T-helper 17 cell (primary cell): ENCODE measurements at places on chromosomes 2 and 18. TPM values are rescaled to one million over a fixed set of nuclear protein-coding genes. Genes with fewer than 3 reads are reported as not detected.
A peak's percentile ranks its signal among the peaks of the same experiment; 100 is the strongest.

The PEX13 gene
- 10.8 TPM for total RNA-seq

DNA sequence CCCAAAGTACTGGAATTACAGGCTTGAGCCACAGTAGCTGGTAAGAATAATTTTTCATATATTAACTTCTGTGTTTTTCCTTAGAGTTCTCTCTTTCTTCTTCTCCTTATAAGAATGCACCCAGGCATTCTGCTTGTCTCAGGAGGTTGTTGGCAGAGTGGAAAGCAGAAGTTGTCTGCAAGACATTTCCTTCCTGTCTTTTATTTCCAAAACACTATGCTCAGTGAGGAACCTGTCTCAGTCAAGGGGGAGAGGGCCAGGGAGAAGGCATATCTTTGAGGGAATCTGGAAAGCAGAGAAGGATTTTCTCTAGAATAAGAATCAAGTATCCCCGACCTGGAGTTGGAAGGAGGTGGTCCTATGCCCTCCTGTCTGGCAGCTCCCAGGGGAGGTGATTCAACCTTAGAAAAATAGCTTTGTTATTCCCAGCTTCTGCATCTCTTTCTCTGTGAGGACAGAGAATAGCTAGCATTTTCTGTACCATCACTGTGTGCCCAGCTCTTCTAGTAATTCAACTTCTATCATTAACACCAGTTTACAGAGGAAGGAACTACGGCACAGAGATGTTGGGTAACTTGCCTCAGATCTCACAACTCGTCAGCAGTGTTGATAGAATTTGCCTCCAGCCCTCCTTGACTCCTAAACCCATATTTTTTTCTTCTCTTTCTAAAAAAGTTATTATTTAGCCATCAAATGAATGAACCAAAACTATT is 3.8 kb upstream of the LPIN2 start:
- peak overlapping the region; percentile 90 for H3K27ac ChIP-seq
- H3K27me3 ChIP-seq: no peaks in the 10 kb centered on the region
- peak overlapping the region; percentile 76 for H3K4me3 ChIP-seq
- no peak for DNase-seq
- H3K36me3 ChIP-seq: peaks cover 2% of the 10 kb centered on the region

GRCh38 chr2:238943338-238944067 is 95.6 kb downstream of the TWIST2 start:
- peaks cover 11% of the 10 kb centered on the region for H3K4me1 ChIP-seq
- H3K27me3 ChIP-seq: peaks cover 18% of the 10 kb centered on the region
- DNase-seq: no peak
- H3K27ac ChIP-seq: no peak overlapping the region
- H3K4me3 ChIP-seq: no peak overlapping the region
- H3K36me3 ChIP-seq: no peaks in the 10 kb centered on the region

GRCh38 chr18:55555395-55556027 is 32.5 kb downstream of the TCF4 start:
- H3K27me3 ChIP-seq: no peaks in the 10 kb centered on the region
- H3K27ac ChIP-seq: no peak overlapping the region
- no peak for DNase-seq
- H3K36me3 ChIP-seq: no peaks in the 10 kb centered on the region
- no peaks in the 10 kb centered on the region for H3K4me1 ChIP-seq

The FIGLA gene
- total RNA-seq: not detected

DNA sequence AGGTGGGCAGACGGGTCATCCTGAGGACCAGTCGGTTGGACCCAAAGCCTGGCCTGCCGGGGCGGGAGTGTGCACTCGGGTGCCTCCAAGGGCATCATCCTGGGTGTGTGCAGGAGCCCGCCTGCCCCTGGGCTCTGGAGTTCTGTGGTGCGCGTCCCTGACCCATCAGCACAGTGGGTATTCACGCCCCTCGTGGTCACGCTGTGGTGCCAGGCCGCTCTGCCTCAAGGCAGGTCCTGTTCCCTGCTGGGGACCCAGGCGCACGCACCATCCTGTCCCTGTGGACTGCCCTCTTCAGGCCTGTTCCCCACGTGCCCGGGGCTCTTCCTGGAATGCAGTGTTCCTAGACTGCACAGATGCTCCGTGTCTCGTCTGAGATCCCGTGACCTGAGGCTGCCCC is 14.3 kb upstream of the D2HGDH start:
- H3K4me3 ChIP-seq: no peak overlapping the region
- peaks cover 2% of the 10 kb centered on the region for H3K36me3 ChIP-seq

DNA sequence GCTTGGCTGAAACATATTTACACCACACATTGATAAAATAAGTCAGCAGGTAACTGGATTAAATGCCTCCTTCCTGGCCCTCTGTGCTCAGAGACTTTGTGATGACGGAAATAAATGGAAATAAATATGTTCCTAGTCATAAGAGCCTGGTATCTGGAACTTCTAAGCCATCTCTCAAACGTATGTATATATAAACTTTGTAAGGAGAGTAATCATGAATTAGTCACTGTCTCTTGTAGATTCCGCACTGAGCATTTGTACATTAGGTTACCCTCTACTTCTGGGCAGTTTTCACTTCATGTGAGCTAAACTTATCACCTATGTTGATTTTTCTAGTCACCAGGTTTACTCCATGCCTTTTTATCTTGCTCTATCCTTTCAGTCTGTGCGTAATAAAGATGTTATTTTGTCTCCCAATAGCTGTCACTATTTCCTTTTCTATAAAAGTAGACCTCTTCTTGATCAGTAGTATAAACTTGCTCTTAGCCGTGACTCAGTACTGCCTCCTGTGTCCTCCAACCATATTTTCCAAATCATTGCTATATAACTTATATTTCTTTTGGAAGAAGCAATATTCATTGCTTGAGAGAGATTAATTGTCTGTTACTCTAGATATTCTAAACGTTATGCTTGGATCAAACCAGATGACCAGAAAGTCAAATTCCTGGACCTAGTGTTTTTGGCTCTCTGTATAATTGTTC is 53.2 kb downstream of the FEZ2 start:
- no peak overlapping the region for H3K27ac ChIP-seq
- no peak overlapping the region for H3K4me3 ChIP-seq
- no peaks in the 10 kb centered on the region for H3K27me3 ChIP-seq
- H3K36me3 ChIP-seq: peaks cover 13% of the 10 kb centered on the region
- peaks cover 5% of the 10 kb centered on the region for H3K4me1 ChIP-seq

DNA sequence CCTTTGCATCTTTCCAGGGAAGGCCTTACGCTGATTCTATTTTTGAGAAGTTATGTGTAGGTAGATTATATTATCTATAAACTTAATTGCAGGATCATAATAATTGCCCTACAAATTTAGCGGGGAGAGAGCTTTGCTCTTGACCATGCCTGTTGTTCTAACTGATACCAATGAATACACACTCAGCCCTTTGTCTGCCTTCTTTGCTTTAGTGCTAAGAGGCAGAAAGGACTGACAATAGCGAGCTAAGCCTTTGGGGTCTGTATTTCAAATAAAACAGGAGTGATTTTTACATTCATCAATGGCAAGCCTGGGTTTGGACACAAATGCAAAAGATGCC is 115.3 kb upstream of the STON1 start:
- peak overlapping the region; percentile 92 for H3K27ac ChIP-seq
- peaks cover 34% of the 10 kb centered on the region for H3K4me1 ChIP-seq
- H3K4me3 ChIP-seq: no peak overlapping the region
- DNase-seq: no peak

DNA sequence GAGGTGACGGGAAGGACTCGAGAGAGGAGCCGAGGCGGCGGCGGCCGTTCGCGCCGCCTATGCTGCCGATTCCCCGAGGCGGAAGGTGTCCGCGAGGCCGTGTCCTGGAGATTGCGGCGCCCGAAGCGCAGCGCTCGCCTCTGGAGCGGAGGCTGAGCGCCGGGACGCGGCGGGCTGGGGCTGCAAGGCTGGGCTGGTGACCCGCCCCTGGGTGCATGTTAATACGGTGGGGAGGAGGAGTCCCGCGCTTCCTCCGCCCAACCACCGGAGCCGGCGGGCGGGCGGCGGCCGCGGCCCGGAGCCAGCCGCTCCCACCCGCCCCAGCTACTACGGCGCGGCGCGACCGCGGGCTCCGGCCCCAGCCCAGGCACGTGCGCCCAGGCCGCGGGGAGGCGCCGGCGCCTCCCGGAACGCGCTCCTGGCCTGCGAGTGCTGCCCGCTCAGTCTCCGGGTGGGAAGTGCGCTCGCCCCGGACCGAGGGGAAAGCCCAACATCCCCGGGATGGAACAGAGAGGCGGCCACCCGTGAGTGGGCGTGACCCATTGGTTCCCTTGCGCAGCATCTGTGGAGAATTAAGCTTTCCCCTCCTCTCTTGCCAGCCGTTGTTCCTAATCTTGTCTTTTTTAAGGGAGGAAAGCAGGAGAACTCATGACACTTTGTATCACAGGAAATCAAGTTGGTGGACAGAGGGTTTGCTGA is at the start of gene DLGAP1:
Gene DLGAP1 (minus strand): TSS at position 195 of the 699 bp plus-strand sequence.
- no peak within 1 kb of the TSS for H3K27ac ChIP-seq
- peak within 1 kb of the TSS; percentile 76 for H3K4me3 ChIP-seq
- peaks cover 2% of the 10 kb centered on the region for H3K36me3 ChIP-seq
- no peaks in the 10 kb centered on the region for H3K4me1 ChIP-seq

The C1GALT1C1L gene
- total RNA-seq: not detected

The CHST9 gene
- total RNA-seq: not detected

GRCh38 chr2:28390746-28391563 is 1.7 kb upstream of the FOSL2 start:
- H3K27me3 ChIP-seq: no peaks in the 10 kb centered on the region
- H3K36me3 ChIP-seq: peaks cover 2% of the 10 kb centered on the region
- H3K4me1 ChIP-seq: peaks cover 20% of the 10 kb centered on the region
- H3K27ac ChIP-seq: peak overlapping the region; percentile 93
- peak overlapping the region; percentile 90 for H3K4me3 ChIP-seq

The DNAJC5G gene
- total RNA-seq: not detected

The SFTPB gene
- not detected for total RNA-seq

GRCh38 chr18:54327818-54328217 is 29.8 kb downstream of the STARD6 start:
- no peak overlapping the region for H3K4me3 ChIP-seq
- no peaks in the 10 kb centered on the region for H3K36me3 ChIP-seq
- no peak for DNase-seq
- H3K27ac ChIP-seq: no peak overlapping the region
- H3K4me1 ChIP-seq: no peaks in the 10 kb centered on the region
- H3K27me3 ChIP-seq: no peaks in the 10 kb centered on the region

DNA sequence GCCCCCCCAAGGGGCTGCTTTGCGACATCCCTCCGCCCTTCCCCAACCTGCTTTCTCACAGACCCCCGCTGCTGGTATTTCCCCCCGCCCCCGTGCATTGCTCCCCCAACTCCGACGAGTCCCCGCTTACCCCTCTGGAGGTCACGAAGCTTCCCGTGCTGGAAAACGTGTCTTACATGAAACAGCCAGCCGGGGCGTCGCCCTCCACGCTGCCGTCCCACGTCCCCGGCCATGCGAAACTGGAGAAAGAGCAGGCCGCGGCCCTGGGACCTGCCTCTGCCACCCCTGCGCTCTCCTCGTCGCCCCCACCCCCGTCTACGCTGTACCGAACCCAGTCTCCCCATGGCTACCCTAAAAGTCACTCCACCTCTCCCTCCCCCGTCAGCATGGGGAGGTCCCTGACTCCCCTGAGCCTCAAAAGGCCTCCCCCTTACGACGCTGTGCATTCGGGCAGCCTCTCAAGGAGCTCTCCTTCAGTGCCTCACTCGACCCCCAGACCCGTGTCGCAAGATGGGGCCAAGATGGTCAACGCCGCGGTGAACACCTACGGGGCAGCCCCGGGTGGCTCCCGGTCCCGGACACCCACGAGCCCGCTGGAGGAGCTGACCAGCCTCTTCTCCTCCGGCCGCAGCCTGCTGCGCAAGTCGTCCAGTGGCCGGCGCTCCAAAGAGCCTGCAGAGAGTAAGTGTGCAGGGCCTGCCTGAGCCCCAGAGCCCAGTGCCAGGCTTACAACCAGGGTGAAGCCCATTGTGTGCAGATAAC is 183.0 kb downstream of the NYAP2 start:
- peaks cover 37% of the 10 kb centered on the region for H3K27me3 ChIP-seq
- H3K27ac ChIP-seq: no peak overlapping the region
- no peak overlapping the region for H3K4me3 ChIP-seq
- DNase-seq: no peak

DNA sequence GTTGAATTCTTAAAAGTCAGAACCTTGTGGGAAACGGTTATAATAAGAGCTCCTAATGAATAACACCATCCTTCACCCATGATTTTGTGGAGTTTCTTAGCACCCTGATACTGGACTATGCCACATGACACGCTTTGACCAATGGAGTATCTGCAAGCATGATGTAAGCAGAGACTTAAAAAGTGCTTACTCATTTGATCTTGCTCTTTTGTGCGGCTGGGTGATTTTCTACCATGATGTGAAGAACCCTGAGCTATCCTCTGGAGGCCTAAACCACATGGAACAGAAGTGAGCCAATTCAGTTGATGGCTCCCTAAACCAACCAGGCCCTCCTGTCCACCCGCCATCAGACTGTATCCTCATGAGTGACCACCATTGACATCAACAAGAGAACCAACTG is 70.9 kb downstream of the TCF4 start:
- H3K4me1 ChIP-seq: no peaks in the 10 kb centered on the region
- H3K27ac ChIP-seq: no peak overlapping the region
- H3K36me3 ChIP-seq: no peaks in the 10 kb centered on the region
- H3K27me3 ChIP-seq: no peaks in the 10 kb centered on the region
- no peak overlapping the region for H3K4me3 ChIP-seq
- DNase-seq: no peak

DNA sequence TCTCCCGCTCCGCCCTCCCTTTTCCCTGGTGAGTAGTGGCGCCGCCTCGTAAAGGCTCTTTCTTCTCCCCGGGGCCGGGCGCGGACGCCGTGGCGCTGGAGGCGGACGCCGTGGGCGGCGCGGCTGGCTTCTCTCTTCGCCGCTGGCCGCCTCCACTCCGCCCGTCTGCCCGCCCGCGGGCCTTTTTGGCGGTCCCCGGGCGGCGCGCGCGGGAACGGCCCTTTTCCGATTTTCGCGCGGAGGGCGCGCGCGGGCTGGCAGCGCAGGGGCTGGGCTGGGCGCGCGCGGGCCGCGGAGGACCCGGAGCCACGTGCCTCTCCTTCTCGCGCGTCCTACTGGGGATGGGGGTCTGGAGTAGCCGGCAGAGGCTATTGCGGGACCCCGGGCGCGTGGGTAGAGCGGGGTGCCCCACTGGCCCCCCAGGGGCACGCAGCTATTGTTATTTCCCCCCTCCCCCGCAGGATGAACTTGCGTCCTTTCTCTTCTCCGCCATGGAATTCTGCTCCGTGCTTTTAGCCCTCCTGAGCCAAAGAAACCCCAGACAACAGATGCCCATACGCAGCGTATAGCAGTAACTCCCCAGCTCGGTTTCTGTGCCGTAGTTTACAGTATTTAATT is 472 bp downstream of the SLC20A1 start:
- H3K4me3 ChIP-seq: peak overlapping the region; percentile 93
- DNase-seq: peak; percentile 36
- no peaks in the 10 kb centered on the region for H3K27me3 ChIP-seq
- H3K4me1 ChIP-seq: peaks cover 45% of the 10 kb centered on the region
- peak overlapping the region; percentile 88 for H3K27ac ChIP-seq

The CLEC4F gene
- not detected for total RNA-seq

GRCh38 chr2:21422050-21422449 is 298.3 kb downstream of the TDRD15 start:
- H3K4me3 ChIP-seq: no peak overlapping the region
- H3K27me3 ChIP-seq: no peaks in the 10 kb centered on the region
- H3K4me1 ChIP-seq: no peaks in the 10 kb centered on the region
- no peak overlapping the region for H3K27ac ChIP-seq

The SERPINB13 gene
- not detected for total RNA-seq

- no peaks in the 10 kb centered on the region for H3K36me3 ChIP-seq
- no peaks in the 10 kb centered on the region for H3K4me1 ChIP-seq
- peaks cover 18% of the 10 kb centered on the region for H3K27me3 ChIP-seq
- no peak overlapping the region for H3K27ac ChIP-seq
- H3K4me3 ChIP-seq: no peak overlapping the region
These were observed 402.2 kb downstream of the CLIP4 start for GRCh38 chr2:29517413-29517812.
